ENCODE measurements at places on chromosomes 1 and 21. TPM values are rescaled to one million over a fixed set of nuclear protein-coding genes. Genes with fewer than 3 reads are reported as not detected.

Gene RGS16
- 0.52 TPM for total RNA-seq

Gene C1QTNF12
- 2.7 TPM for total RNA-seq

Gene SYNC
- 9.2 TPM for total RNA-seq

Gene PRSS38
- not detected for total RNA-seq

Gene TRAF3IP3
- total RNA-seq = not detected

Gene TMED5
- 61.5 TPM for total RNA-seq

DNA sequence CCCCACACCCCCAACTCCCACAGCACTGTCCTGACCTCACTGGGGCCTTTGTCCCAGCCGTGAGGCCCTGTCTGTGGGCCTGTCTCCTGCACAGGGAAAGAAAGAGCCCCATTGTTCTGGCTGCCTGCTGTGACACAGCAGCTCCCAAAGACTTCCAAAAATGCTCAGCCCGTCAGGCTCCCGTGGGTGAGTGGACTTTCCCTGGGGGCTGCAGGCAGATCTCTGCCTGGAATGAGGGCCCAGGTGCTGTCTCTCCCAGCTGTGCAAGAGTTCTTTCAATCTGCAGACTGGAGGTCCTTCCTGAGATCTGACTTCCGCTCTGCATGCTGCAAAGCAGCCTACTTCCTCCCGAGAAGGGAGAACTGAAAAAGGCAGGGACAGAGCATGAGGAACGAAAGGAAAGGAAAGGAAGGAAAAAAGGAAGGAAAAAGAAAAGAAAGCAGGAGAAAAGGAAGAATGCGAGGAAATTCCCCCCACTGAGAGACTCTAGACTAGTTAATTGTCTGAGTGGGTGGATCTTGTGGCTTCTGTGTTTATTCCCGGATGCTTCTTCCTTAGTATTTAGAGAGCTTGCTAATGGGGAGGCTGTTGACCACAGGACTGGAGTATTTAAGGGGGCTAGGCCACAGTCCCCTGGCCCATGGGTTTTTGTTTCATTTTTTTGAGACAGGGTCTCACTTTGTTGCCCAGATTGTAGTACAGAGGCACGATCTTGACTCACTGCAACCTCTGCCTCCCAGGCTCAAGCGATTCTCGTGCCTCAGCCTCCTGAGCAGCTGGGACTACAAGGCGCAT, 15.0 kb downstream of the NES start:
- peak; percentile 56 for DNase-seq

- DNase-seq = no peak
Measured at GRCh38 chr1:98704971-98705370, 43.5 kb downstream of the SNX7 start.

DNA sequence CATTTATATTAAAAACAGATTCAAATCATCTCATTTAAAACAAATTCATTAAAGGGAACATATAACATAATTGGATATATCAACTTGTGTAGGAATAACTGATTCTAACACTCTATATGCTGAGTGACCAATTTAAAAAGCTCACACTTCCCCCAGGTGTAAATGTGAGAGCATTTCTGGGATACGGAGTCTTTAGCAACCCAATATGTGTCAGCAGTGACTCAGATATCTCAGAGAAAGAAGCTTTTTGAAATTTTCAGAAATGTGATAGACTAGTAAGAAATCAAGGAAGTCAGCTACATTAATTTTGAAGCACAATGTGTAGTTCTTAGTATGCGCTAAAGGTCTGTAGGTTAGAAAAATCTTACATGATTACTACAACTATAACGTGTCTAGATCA, 87.9 kb upstream of the SERTAD4 start:
- DNase-seq = peak; percentile 64

DNA sequence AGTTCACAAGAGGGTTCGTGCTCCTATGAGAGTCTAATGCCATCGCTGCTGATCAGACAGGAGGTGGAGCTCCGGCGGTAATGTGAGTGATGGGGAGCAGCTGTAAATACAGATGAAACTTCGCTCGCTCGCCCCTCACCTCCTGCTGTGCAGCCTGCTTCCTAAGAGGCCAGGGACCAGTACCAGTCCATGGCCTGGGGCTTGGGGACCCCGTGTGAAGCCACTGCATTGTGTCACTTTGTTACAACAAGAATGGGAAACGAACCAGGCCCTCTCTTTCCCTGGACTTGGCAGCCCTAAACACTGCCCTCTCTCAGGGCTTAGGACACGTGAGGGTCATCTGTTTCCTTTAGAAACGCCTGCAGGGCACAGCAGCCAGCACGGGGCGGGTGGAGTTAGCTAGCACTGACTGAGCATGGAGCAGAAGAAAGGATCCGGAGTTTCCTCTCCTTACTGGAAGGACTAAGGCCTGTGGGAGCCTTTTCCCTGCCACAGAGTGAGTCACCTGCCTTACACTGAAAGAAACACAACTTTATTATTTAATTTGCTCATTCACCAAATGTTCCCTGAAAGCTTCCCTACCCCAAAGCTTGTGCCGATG, 185.2 kb upstream of the TMEM51 start:
- DNase-seq = peak; percentile 90

DNA sequence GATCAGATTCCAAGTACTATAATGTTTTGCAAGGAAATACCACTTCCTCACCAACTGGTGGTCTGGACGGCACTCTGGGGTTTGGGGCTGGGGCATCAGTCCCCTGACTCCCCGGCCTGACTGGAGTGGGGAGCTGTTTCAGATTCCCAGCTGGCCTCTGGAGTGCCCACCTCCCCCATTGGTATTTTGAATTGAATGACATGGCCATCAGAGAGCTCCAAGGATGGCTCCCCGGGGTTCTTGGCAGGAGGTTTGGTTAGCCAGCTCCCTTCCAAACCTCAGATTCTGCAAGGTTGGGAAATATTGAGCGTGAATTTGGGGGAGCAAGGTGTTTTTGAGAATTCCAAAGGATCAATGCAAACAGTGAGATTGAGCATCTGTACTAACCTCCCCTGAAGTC, 2.2 kb upstream of the INAVA start:
- DNase-seq = no peak

DNA sequence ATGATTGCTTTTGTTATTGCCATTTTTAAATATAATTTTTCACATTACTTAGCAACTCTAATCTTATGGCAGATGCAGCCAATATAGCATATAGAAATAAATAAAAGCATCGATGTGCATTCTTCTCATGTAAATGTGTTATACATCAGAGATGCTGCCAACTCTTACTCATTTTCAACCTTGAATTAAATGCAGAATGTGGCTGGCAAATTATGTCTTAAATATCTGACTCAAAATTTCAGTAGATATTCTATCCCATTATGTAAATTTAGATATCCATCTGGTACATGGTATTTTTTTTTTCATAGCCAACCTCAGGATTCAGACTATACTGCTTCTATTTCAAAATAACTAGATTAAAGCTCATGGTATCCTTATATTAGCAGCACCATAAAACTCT, 916.7 kb upstream of the TMPRSS15 start:
- no peak for DNase-seq

- DNase-seq = no peak
Measured at GRCh38 chr1:84497631-84498275, 8.4 kb upstream of the SPATA1 start.

- peak; percentile 73 for DNase-seq
Measured at GRCh38 chr1:38026592-38027200, 14.2 kb downstream of the UTP11 start.

Data from mammary epithelial cell (primary cell).